Fibroblast of skin of right biceps (primary cell): ENCODE measurements at places on chromosomes 16 and 17.

- DNase-seq, result no peak
Measured at GRCh38 chr16:8087597-8088289, 502.6 kb downstream of the TMEM114 start.

GRCh38 chr16:78838276-78838675 lies 738.8 kb downstream of the WWOX start:
- DNase-seq, result no peak

DNA sequence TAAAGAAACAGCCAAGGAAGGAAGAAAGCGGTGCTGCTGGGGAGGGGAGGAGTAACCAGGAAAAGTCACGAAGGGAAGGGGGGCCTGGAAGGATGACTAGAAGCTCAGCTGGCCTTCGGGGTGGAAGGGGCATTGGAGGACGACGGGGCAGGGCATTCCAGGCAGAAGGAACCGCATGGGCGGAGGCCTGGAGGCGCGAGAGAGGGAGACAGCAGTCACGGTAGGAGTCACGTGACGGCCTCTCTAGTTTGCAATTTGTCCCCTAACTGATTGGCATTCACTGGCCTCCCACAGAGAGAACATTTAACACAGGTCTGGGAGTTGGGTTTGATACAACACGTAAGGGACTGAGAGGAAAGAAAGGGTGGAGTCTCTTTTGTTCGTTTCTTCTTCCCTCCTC lies 63.9 kb downstream of the RTN4RL1 start:
- DNase-seq, result no peak

- DNase-seq, result no peak
Measured at GRCh38 chr17:69445132-69445531, 30.6 kb downstream of the MAP2K6 start.

DNA sequence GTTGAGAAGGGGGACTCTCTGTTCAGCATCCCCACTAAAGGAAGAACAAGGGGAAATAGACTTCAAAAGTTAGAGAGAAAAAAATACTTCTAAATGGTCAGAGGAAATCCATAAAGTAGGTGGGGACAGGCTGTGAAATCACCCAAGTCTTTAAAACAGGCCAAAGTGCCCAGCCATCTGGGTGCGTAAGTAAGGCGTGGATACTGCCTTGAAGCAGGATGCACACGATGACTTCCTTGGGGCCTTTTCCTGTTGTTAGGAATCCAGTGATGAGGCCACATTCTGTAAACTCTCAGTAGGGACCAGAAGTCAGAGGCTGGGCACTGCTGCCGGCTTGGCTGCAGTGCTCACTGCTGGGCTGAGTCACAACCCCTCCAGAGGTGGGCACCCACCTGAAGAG lies 9.2 kb downstream of the AXIN2 start:
- peak; percentile 36 for DNase-seq

GRCh38 chr16:56848029-56848936 lies 16.7 kb upstream of the SLC12A3 start:
- peak; percentile 80 for DNase-seq

DNA sequence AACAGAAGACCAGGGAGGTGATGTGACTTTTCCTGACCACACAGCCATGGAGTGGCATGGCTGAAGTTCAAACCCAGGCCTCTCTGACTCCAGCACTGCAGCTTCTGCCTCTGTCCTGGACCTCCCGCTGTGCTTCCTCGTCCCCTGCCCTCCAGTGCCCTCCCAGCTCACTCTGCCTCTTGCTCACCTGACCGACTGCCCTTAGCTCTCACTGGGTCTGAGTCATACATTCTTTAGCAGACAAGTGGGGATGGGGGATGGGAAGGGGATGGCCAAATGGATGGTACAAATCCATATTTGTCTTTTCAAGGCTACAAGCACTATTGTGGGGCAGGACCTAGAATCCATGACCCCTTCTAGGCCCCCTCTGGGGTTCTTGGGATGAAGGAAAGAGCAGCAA lies 33.0 kb downstream of the PITPNM3 start:
- peak; percentile 44 for DNase-seq
